Stimulated activated CD4-positive, alpha-beta T cell treated with anti-CD3 and anti-CD28 coated beads, Interleukin-1b, Interleukin-23, amount 100 ng/mL, for 48 hours (primary cell): ENCODE measurements at places on chromosomes 7 and 10.

DNA sequence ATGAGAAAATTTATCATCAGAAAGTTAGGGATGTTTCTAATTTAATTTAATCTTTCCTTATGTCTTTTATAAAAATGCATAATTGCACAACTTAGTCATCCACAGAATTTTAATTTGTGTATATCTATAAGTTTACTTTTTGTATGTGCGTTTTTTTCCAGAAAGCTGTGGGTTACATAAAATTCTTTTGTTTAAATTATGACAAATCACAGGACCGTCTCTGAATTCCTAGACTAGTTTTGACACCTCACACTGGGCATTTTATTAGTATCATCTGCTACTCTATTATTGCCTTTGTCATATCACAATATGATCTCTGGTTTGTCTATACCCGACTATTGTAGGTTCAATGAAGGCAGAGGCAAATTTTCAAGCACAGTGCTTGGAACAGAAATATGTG is 482.4 kb upstream of the SEMA3D start:
- no peak for DNase-seq

- DNase-seq, result peak; percentile 58
Observed at GRCh38 chr7:1512781-1513656, 8.8 kb upstream of the INTS1 start.

DNA sequence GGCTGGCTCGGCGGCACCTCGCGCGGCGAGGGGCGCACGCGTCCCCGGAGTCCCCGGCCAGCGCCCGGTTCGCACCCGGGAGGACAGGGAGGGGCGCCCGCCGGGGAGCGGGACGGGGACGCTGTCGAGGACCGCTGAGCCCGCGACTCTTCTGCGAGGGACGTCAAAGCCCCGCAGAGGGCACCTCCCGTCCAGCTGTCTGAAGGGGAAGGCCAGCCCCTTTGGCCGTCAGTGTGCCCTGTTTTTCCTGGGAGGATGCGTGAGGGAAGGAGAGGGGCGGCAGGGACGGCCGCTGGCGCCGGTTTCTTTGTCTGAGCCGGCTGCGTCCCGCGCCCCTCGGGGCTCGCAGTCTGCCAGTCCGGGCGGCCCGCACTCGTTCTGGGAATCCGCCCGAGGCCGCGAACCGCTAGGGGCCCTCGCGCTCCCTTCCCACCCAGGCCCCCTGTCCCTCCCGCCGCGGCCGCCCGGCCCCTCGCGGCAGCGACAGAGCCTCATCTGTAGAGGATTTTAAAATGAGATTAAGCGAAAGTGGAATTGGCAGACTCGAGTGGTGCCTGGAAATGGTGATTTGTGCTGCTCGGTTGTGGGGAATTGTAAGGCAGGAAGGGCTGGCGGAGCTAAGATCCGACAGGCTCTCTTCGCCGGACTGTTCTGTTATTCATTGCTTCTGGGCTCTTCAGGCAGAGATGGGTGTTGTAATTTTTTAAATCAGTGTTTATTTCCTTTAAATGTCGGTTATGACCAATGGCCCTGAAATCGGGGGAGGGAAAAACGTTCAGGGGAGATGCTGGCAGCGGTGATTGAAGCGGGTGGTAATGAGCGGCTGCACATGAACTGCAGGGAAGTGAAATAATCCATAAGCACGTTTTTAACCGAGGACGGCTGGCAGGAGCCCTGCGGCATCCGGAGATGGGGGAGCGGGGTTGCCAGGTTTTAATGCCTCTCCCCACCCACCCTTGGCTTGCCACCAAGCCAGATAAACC is 618 bp upstream of the RELN start:
- DNase-seq, result no peak

DNA sequence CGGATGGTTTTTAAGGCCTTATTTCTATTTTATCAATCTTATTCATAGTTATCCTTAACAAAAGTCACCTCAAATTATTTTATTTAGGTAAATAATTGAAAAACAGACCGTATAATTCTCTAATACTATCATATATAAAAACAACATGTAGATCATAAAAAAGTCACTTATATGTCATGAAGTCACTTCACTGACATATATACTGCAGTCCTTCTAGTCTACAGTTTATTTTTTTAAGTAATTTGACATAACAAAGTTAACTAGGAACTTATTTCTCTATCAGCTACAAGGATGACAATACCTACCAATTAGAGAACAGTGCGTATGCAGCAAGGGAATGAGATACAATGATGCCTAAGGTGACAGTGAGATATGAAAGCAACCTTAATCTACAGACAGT is 26.2 kb downstream of the JMJD1C start:
- no peak for DNase-seq

GRCh38 chr7:99407872-99408378 is 472 bp downstream of the PDAP1 start:
- DNase-seq, result peak; percentile 38

- DNase-seq, result no peak
Observed at GRCh38 chr10:62647375-62648092, 157.0 kb upstream of the ADO start.

DNA sequence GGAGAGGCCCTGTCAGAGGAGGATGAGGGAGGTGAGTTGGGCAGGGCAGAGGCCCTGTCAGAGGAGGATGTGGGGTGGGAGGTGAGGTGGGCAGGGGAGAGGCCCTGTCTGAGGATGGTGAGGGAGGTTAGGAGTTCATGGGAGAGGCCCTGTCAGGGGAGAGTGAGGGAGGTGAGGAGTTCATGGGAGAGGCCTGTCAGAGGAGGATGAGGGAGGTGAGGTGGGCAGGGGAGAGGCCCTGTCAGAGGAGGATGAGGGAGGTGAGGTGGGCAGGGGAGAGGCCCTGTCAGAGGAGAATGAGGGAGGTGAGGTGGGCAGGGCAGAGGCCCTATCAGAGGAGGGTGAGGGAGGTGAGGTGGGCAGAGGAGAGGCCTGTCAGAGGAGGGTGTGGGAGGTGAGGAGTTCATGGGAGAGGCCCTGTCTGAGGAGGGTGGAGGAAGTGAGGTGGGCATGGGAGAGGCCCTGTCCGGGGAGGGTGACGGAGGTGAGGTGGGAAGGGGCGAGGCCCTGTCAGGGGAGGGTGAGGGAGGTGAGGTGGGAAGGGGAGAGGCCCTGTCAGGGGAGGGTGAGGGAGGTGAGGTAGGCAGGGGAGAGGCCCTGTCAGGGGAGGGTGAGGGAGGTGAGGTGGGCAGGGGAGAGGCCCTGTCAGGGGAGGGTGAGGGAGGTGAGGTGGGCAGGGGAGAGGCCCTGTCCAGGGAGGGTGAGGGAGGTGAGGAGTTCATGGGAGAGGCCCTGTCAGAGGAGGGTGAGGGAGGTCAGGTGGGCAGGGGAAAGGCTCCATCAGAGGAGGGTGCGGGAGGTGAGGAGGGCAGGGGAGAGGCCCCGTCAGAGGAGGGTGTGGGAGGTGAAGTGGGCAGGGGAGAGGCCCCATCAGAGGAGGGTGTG is 73.7 kb downstream of the INPP5A start:
- DNase-seq, result no peak

GRCh38 chr7:45181286-45181960 is 23.8 kb downstream of the RAMP3 start:
- no peak for DNase-seq

GRCh38 chr10:60003651-60004523 is 97.5 kb upstream of the CCDC6 start:
- no peak for DNase-seq

DNA sequence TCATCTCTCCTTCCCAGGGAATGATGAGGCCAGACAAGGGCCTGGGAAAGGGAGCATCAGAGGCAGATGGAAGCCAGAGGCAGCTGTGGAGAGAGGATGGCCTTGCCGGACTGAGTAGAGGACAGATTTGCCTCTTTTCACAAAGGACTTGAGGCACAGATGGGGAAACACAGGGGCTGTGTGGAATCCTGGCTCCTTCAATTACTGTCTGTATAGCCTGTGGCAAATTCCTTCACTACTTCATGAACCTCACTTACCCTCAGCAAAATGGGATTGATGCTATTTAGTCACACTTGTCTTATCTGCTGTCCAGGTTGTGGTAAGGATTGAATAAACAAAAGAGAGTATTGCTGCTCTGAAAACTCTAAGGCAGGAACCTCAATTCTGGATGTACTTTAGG is 40.3 kb downstream of the SLC25A28 start:
- DNase-seq, result no peak

DNA sequence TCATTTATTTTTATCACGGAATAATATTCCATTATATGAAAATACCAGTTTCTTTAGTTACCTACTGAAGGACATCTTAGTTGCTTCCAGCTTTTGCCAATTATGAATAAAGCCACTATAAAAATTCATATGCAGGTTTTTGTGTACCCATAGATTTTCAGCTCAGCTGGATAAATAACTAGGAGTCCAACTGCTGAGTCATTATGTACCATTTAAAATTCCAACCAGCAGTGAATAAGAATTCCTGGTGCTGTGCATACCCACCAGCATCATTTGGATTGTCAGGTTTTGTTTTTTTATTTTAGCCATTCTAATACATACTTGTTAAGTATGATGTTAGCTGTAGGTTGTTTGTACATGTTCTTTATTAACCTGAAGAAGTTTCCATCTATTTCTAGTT is 14.5 kb downstream of the FAM24B start:
- no peak for DNase-seq

DNA sequence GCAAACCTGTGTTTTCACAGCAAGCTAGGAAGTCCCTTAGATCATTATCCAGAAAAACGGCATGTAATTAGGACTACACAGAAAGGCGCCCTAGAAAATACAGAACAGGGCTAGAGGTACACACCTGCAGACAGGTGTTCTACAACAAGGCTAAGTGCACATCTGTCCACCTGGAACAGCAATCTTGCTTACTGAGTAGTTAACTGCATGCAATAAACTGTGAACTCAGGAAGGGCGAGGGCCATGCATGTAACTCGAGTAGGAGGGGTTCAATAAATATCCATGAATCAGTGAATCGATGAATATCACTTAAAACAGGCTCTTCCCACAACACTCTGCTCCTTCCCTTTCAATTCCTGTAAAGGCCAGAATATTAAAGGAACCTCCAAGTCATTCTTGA is 22.0 kb downstream of the FAM171A1 start:
- DNase-seq, result no peak

DNA sequence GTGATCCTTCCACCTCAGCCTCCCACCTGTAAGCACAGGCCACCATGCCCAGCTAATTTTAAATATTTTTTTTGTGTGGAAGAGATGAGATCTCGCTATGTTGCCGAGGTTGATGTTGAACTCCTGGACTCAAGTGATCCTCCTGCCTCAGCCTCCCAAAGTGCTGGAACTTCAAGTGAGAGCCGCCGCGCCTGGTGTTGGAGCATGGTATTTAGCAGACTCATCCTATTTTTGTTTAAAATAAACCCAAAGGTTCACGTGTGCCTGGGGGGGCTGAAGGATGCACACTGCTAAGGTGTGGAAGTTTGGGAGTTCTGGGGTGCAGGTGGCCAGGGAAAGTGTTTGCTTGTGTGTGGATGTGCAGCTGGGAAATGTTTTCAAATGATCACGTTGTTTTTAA is 18.1 kb downstream of the PDGFA start:
- DNase-seq, result no peak

DNA sequence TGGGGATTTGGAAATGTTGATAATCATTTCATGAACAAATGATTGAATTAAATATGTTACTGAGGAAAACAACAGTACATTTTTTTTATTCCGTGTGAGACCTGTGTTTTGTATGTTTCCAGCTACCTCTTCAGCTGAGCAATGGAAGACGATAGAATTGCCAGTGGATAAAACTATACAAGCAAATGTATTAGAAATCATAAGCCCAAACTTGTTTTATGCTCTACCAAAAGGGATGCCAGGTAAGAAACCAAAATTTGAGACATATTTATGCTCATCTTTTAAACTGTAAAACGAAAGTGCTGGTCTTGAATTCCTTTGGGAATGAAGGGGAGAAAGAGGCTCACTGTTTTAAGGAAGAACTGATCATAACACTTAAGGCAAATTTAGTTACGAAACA is 17.8 kb upstream of the VWA2 start:
- no peak for DNase-seq

GRCh38 chr10:120945801-120946302 is 94.7 kb downstream of the WDR11 start:
- DNase-seq, result no peak

- no peak for DNase-seq
Observed at GRCh38 chr7:47771336-47771989, 176.8 kb downstream of the PKD1L1 start.

DNA sequence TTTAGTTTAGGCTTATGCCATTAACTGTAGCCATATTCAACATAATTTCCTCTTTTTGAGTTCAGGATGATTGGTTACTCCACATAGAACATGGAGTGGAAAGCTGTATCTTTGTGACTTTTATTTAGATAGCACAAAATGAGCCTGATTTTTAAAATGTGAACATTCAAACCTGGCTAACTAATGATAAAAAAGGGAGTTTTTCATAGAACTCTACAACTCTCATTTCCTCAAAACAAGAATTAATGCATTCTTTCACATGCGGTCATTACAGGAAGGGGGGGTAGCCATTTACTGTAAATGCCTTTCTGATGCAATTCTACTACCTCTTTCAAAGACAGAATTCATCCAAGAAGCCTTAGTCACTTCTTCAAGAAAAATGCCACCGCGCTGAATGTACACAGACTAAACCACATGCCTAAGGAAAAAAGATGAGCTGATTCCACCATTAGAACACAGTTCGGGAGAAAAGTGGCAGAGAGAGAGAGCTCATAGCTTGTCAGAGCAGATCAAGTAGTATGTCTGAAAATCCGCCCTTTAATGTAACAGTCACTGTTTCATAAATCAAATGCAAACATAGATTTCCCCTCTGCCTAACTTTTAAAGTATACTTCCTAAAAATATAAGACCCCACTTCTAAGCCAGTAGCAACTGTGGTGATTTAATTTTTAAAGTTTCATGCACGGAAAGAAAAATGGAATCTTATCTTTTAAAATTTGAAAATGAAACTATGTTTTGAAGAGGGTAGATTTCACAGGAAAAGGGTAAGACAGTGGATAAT is 226.4 kb upstream of the KLF14 start:
- peak; percentile 60 for DNase-seq

DNA sequence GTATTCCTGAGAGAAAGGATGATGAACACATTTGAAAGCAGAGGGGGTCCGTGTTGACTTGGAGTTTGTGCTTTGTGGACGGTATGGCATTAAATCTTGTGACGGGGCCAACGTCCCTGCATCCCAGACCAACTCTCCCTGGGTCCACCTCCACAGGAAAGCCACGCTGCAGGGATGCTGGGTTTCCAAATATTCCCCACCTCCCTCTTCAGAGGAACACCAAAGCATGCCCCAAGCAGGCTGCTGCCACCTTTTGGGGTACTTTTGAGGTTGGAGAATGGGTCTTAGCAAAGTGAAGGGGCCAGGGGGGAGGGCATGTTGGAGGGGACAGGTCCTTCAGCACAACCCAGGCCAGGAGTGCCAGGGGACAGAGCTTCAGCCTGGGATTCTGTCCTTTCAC is 504.4 kb downstream of the TCERG1L start:
- DNase-seq, result no peak

GRCh38 chr7:43721193-43721806 is 8.0 kb downstream of the COA1 start:
- DNase-seq, result no peak

DNA sequence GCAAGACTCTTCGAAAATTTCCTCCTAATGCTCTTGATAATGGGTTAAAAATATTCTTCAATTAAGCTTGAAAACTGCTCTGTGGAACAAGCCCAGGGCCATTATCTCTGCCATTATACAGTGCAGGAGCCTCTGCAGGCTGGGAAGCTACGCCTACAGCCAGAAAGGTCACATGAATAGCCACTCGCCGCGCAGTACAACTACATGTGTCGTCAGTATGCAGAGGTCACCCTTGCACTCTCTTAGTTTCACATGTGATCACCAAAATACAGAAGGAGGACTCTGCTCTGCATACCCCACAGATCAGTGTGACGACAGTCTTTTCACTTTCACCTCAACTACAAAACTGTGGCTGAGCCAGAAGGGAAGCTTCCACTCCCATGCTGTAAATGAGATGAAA is 141.8 kb upstream of the C1QL3 start:
- no peak for DNase-seq

GRCh38 chr10:133242611-133243356 is 5.1 kb downstream of the VENTX start:
- DNase-seq, result no peak
